ENCODE measurements at places on chromosomes 3 and 15.
A peak's percentile ranks its signal among the peaks of the same experiment; 100 is the strongest.

- no peak for DNase-seq
- H3K27me3 ChIP-seq: no peaks in the 10 kb centered on the region
- H3K36me3 ChIP-seq: peaks cover 54% of the 10 kb centered on the region
Measured at GRCh38 chr15:90881181-90881977, 2.9 kb upstream of the FES start.

DNA sequence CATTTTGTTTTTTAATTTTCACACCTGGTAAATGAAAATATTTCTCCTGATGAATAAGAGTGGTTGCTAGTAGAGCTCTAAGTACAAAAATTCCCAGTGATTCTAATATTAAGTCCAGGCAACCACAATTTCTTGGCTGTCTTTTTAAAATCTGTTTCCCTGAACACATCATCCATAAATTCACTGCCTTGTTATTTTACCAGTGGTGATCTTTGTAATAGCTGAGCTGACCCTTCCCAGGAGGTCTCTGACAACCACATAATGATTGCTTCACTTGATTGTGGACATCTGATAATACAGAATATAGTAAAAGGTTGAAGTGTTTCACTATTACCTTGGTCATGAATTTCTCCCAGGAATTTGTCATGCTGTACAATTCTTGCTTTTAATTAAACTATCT is 13.9 kb upstream of the TOP2B start:
- no peak overlapping the region for H3K4me3 ChIP-seq
- no peaks in the 10 kb centered on the region for H3K36me3 ChIP-seq
- H3K27ac ChIP-seq: no peak overlapping the region
- H3K27me3 ChIP-seq: peaks cover 2% of the 10 kb centered on the region
- H3K4me1 ChIP-seq: no peaks in the 10 kb centered on the region
- DNase-seq: no peak

DNA sequence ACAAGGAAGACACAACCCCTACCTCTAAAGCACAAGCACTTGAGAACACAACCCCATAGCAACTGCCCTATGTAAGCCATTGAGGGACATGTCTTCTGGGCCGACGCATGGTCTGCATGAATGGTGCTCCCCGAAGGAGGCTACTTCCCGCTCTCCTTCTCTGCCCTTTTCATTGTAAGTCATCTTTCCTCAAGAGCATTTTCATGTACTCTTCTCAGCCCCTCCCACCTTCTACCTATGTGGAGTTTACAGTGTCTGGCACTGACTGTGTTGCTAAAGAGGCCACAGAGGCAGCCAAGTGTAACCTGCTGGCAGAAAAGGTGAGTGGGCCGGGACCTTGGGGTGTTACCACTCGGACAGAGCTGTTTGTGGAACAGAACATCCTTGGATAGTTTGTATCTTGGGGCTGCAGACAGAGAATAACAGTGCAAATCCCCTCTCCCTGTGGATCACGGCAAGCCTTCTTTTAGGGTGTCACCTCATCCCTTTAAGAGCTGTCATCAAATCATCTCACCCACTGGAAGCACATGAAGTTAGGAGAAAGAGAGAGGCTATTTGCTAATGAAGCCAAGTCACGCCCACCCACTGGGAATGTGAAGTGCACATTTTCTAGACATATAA is 5.6 kb downstream of the AHSG start:
- no peaks in the 10 kb centered on the region for H3K4me1 ChIP-seq
- no peak overlapping the region for H3K27ac ChIP-seq
- H3K27me3 ChIP-seq: peaks cover 7% of the 10 kb centered on the region
- DNase-seq: no peak
- no peak overlapping the region for H3K4me3 ChIP-seq
- no peaks in the 10 kb centered on the region for H3K36me3 ChIP-seq

- no peak overlapping the region for H3K27ac ChIP-seq
- DNase-seq: no peak
- H3K4me1 ChIP-seq: no peaks in the 10 kb centered on the region
- no peaks in the 10 kb centered on the region for H3K27me3 ChIP-seq
- H3K4me3 ChIP-seq: no peak overlapping the region
Measured at GRCh38 chr15:55005679-55006078, 191.1 kb downstream of the RSL24D1 start.

- no peaks in the 10 kb centered on the region for H3K36me3 ChIP-seq
- no peaks in the 10 kb centered on the region for H3K27me3 ChIP-seq
- H3K4me1 ChIP-seq: no peaks in the 10 kb centered on the region
- DNase-seq: no peak
Measured at GRCh38 chr3:145055375-145056076, 1083.9 kb downstream of the DIPK2A start.

DNA sequence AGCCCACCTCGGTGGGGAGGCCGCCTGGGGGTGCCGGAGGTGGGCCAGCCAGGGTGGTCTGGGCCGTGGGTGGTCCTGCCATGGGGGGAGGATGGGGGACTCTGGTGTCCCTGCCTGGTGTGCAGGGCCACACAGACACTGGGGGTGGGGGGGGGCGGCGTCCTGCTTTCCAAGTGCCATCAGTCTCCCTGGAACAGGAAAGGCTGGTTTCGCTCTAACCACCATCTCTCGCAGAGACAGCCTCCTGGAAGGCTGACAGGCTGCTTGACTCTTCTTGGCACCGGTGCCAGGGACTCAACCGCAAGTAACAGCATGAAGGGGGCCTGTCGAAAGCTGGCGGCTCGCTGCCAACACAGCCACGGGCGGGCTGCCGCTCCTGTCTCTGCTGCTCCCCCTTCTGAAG is 40.3 kb downstream of the RGMA start:
- no peak overlapping the region for H3K27ac ChIP-seq
- no peaks in the 10 kb centered on the region for H3K4me1 ChIP-seq
- H3K4me3 ChIP-seq: no peak overlapping the region
- H3K27me3 ChIP-seq: peaks cover 4% of the 10 kb centered on the region
- no peaks in the 10 kb centered on the region for H3K36me3 ChIP-seq

DNA sequence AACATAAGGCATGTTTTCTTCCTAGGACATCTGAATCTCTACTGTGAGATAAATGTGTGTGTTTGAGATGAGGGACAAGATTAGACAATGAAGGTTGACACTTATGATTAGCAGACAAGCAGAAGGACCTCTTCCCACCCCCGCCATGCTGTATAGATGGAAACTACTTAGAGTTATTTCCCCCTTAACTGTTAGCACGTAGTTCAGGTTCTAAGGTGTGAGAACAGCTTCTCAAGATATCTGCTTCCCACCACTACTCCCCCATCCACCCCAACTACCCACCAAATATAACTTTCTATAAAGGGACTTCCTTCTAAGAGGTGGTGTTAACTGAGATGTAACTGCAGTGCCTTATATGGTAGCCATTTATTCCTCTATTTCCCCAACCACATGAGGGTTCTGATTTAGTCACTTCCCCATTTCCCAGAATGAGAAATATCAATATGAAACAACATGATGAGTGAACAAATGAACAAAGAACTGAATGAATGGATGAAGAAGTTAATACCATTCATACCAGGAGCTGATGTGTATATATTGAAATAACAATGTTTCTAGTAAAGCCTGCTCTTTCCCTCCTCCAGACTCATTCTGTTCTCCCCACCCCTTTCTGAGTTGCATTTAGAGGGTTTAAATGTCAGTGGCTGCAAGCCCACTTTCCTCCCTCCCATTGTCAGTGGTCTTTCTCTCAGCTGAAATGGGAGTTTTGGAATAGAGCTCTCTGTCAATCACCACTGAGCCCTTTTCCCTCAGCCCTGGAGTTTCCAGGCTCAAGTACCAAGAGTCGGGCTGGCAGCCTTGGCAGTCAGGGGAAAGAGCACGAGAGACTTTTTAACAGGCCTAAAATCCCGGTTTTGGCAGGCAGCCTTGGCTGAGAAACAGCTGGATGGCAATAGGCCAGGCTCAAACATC is 7.7 kb upstream of the RFTN1 start:
- no peak for DNase-seq
- H3K36me3 ChIP-seq: no peaks in the 10 kb centered on the region
- peaks cover 3% of the 10 kb centered on the region for H3K4me1 ChIP-seq
- peaks cover 5% of the 10 kb centered on the region for H3K27me3 ChIP-seq

GRCh38 chr3:119073258-119074001 is 38.8 kb upstream of the IGSF11 start:
- no peaks in the 10 kb centered on the region for H3K4me1 ChIP-seq
- no peaks in the 10 kb centered on the region for H3K36me3 ChIP-seq
- H3K27me3 ChIP-seq: no peaks in the 10 kb centered on the region
- DNase-seq: no peak
- no peak overlapping the region for H3K4me3 ChIP-seq
- no peak overlapping the region for H3K27ac ChIP-seq

DNA sequence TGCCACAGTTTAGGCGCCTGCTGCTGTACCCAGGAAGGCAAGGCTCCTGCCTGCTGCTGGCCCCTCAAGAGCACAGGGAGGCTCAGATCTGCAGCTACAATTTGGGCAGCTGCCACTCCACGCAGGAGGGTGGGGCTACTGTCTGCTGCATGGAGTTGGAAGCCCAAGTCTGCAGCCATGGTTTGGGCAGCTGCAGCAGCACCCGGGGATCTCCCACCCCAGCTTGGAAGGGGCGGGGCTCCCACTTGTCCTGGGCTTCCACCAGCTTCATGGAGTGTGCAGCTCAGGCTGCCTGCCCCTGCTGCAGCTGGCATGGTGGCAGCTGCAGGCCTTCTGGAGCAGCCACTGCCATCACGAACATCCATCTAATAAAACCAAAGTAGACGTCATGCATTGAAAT is 512.9 kb downstream of the PYDC2 start:
- no peaks in the 10 kb centered on the region for H3K27me3 ChIP-seq
- no peaks in the 10 kb centered on the region for H3K36me3 ChIP-seq
- H3K4me3 ChIP-seq: no peak overlapping the region

- H3K4me3 ChIP-seq: no peak overlapping the region
- peak overlapping the region; percentile 5 for H3K27ac ChIP-seq
- no peaks in the 10 kb centered on the region for H3K36me3 ChIP-seq
- peaks cover 47% of the 10 kb centered on the region for H3K4me1 ChIP-seq
- H3K27me3 ChIP-seq: no peaks in the 10 kb centered on the region
Measured at GRCh38 chr3:42033741-42034140, 57.4 kb upstream of the TRAK1 start.

- no peak overlapping the region for H3K27ac ChIP-seq
- no peaks in the 10 kb centered on the region for H3K27me3 ChIP-seq
- H3K4me3 ChIP-seq: no peak overlapping the region
Measured at GRCh38 chr3:118909763-118910162, 124.9 kb downstream of the IGSF11 start.

DNA sequence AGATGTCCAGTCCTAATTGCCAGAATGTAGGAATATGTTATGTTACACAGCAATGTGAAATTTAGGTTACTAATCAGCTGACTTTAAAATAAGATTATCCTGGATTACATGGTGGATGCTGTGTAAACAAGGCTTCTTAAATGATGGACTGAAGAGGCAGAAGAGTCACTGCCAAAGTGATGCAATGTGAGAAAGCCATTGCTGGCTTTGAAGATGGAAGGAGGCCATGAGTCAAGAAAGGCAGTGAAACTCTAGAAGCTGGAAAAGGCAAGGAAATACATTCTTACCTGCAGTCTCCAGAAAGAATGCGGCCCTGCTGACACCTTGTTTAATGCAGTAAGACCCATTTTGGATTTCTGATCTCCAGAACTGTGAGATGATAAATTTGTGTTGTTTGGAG is 179.1 kb upstream of the ZPLD1 start:
- DNase-seq: no peak
- H3K27ac ChIP-seq: no peak overlapping the region
- H3K27me3 ChIP-seq: no peaks in the 10 kb centered on the region
- H3K4me3 ChIP-seq: no peak overlapping the region
- no peaks in the 10 kb centered on the region for H3K4me1 ChIP-seq
- no peaks in the 10 kb centered on the region for H3K36me3 ChIP-seq

DNA sequence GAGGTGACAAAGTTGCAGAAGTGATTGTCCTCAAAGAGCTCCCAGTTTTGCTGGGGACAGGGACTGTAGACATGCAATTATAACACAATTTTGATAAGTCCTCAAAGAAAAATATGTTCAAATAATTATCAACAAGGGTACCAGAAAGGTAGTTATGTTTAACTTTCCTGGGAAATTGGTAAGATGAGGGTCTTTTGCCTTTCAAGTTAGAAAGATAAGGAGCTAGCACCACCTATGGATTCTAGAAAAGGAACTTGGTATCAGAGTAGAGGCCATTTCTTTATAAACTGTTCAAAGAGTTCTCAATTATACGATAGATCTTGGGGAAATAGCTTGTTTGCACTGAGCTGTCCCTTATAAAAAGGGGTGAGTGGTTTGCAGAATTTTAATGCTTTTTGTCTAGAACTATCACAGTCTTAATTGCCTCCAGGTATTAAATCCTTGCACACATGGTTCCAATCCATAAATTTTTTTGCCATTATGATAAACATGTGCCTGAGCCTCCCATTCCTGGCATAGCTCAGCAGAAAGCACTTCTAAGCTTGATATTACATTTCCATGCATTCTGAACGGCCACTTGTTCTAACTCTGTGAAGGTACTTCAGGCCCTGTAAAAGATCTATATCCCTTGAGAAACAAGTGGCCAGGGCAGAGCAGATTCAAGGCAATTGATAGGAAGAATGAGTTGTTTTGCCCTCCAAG is 247.5 kb upstream of the LRIG1 start:
- no peak overlapping the region for H3K27ac ChIP-seq
- no peak overlapping the region for H3K4me3 ChIP-seq
- no peaks in the 10 kb centered on the region for H3K27me3 ChIP-seq
- peaks cover 9% of the 10 kb centered on the region for H3K4me1 ChIP-seq

DNA sequence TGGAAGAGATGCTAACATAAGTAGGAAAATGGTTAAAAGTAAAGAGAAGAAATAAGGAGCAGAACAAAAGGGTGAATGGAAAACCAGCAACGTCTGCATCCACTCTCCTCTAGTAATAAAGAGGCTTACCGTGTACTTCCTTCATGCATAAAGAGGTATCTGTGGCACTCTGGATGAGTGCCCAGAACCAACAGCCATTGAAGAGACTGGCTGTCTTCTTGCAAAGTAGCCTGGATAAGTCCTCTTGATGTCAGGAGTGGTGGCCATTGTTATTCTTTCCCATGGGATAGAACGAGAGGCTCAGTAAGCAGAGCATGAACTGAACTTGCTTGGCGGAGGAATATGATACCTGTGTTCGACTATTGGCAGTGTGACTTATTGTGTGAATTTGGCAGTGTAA is 186.2 kb upstream of the RASGRP1 start:
- H3K27me3 ChIP-seq: peaks cover 5% of the 10 kb centered on the region
- H3K36me3 ChIP-seq: no peaks in the 10 kb centered on the region
- H3K27ac ChIP-seq: no peak overlapping the region
- H3K4me1 ChIP-seq: peaks cover under 1% of the 10 kb centered on the region
- H3K4me3 ChIP-seq: no peak overlapping the region

DNA sequence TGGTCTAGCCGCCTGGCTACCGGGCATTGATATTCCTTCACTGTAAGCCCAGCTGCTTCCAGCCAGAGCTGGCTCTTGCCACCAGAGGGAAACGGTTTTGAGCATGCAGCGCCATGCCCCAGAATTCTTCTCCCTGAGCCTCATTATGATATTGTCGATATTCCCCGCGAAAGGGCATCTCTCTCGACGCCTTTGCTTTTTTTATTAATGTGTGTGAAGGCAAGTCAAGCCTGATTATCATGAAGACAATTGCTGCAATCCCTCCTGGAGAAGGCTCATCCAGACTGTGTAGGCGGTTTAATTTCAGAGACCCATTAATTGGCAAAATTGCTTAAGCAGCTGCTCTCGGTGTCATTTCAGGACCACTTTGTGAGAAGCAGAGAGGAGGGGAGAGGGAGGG is 321.2 kb upstream of the TLE3 start:
- H3K36me3 ChIP-seq: no peaks in the 10 kb centered on the region
- no peak for DNase-seq
- peaks cover 81% of the 10 kb centered on the region for H3K27me3 ChIP-seq
- no peaks in the 10 kb centered on the region for H3K4me1 ChIP-seq
- no peak overlapping the region for H3K27ac ChIP-seq

All from IMR-90 (cell line).